Spleen (tissue), 13 donors: ENCODE measurements at places on chromosomes 3 and 15.

DNA sequence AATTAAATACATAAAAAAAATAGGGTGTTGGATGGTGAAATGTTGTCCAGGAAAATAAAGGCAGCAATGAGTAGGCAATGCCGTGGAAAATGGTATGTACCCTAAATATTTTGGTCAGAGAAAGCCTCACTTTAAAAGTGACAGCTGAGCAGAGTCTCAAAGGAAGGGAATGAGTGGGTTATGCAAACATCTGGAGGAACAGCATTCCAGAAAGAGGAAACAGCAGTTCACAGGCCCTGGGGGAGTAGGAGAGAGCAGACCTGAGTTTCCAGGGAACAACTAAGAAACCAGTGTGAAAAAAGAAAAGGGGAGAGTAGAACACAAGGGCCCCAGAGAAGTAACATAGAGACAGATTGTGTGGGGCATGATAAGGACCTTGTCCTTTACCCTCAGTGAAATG, 230.0 kb upstream of the CNTN3 start:
- no peak for DNase-seq

DNA sequence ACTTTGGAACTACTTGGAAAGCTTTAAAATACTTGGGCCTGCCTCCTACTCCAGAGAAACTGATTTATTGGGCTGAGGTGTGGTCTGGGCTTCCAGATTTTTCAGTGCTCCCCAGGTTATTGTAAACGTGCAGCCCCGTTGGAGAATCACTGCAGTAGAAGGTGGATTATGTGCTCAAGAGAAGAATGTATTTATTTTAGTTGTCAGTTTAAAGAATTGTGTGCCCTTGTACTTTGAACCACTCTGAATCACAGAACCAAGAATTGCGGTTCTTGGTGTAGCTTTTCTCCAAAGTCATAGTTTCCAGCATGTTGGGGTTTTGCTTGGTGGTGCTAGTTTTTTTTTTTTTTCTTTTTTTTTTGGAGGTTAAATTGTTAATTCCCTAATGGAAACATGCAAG, 1.6 kb downstream of the TATDN2 start:
- DNase-seq, result no peak

- no peak for DNase-seq
Observed at GRCh38 chr3:126746395-126747177, 42.5 kb downstream of the CHCHD6 start.

DNA sequence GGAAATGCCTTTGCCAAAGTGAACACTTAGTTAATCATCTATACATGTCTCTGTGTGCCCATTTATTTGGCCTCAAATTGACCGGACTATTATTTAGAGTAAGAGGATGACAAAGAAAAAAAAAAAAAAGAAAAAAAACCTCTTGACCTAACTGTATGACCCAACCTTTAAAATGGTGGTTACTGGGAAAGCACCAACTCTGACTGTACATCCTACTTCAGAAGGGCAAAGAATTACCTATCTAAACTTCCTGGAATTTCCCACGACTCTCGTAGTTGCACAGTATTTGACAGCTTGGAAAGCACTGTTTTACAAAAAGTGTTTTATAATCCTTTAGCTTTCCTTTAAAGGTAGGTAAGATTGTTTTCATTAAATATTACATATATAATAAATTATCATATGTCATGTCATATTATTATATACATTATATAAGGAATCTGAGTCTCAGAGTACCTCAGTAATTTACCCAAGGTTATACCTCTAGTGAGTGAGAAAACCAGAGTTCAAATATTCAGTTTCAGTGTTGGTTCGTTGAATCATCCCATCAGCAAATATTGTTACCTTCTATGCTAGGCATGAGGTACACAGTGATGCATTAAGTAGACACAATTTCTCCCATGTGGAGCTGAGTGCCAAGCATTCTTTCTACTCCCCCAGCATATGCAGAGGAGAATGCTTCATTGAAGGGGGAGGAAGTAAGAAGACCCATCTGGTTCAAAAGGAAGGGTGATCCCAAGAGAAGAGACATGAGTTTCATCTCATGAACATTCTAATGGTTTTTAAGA, 5.0 kb downstream of the BCL2A1 start:
- DNase-seq, result no peak

DNA sequence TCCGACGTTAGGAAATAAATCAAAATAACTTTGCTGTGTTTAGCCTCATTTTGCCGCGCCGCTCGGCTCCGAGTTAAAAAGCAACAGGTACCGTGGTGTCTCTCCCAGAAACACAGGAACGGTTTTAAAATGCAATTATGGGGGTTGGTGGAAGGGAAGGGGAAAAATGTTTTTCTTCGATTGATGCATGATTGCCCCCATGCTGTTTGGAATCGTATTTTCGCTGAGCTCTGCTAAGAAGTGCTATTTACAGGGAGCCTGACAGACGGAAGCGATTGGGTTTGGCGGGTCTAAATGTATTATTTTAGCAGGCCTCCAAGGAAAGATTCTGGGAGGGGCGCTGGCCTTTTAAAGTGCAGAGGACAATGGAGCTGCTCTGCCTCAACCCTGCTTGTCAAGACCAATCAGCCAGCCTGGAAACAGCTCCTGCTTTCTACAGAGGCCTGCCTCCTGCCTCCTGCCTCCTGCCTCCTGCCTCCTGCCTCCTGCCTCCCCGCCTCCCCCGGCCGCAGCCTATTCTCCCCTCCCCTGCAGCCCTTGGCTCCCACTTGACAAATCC, 156.7 kb upstream of the TLE3 start:
- peak; percentile 28 for DNase-seq

DNA sequence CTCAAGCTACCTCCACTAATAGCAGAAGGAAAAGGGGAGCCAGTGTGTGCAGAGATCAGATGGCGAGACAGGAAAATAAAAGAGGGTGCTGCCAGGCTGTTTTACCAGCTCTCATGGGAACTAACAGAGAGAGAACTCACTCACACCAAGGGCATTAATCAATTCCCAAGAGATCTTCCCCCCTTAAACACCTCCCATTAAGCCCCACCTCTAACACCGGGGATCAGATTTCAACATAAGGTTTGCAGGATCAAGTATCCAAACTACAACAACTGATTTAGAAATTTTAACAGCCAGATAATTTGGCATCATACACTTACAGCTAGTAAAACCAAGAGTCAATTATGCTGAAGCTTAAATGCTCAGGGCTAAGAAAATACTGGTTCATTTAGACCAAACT, 18.9 kb downstream of the CD200 start:
- no peak for DNase-seq

DNA sequence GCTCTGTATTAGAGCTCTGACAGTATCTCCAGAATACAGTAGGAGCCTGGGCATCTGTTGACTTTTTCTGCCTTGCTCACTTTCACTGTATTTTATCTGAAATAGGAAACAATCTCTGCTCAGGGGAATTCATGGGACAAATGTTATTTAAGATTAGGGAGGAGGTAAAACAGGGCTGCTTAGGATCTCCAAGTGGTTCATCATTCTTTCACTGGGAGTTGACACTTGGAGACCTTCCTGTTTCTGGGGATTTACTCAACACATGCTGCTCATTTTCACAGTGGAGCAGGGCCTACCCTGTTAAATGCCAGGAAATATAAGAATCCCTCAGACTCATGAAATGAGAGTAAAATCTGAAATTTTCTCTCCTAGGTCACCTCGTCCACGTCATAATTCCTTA, 185.5 kb downstream of the GAP43 start:
- no peak for DNase-seq
